ENCODE measurements at places on chromosomes 1 and 21.

GRCh38 chr21:45640001-45640887, 3.3 kb upstream of the PCBP3 start:
- peak; percentile 45 for DNase-seq

- no peak for DNase-seq
These were observed 6.9 kb downstream of the ETV3 start for GRCh38 chr1:157131281-157131680.

- no peak for DNase-seq
These were observed 28.5 kb downstream of the PLPP3 start for GRCh38 chr1:56550859-56551188.

DNA sequence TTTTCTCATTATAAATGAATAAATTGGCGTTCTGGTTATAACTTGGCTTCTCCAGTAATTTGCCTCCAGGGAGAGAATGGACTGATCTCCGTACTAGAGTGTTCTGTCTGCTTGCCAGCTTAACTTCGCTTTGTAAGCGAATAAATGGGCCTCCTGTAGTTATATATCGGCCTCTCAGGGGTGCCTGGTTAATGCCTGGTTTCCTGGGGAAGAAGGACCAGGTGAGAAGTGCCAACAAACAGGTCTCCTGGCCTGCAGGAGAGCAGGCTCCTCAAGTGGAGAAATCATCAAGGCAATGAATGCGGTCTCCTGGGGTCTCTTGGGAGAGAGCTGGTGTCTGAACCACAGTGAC, 107.4 kb upstream of the SERBP1 start:
- DNase-seq: no peak

DNA sequence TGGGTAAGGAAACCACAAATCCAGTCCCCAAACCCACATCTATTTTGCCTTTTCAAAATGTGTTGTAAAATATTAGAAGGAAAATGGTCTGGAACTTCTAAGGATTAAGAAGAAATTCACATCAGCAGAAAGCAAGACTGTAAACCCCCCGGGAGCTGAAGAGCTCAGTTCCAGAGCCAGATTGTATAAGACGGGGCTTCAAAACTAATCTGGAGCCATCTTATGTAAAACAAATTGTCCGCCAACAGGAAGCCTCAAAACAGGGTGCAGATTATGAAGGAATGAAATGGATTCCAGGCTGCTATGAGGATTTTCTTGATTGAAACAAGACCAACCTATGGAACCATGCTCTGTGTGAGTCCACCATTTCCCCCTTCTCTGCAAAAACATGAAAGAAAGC, 25.1 kb upstream of the HUNK start:
- no peak for DNase-seq
